ENCODE measurements at places on chromosomes 16 and 17.
A peak's percentile ranks its signal among the peaks of the same experiment; 100 is the strongest.

- no peak for DNase-seq
Measured at GRCh38 chr16:23072084-23072599, 77.1 kb downstream of the USP31 start.

DNA sequence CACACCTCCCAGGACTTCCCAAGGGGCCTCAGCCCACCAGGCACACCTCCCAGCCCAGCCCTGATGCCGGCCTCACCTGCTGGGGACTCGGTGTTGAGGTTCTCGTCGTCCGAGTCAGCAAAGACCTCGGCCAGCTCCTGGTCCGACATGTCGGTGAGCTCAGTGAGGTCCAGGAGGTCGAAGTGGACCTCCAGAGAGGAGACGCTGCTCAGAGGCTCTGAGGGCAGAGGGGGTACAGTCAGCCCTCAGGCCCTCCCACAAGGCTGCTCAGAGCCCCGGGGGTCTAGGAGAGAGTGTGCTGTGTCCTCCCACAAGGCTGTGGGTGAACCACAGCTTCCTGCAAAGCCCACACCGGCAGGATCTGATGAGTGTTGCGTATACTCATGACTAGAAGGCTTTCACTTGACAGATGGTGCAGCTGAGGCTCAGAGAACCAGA lies 10.5 kb downstream of the DBNDD1 start:
- DNase-seq = no peak

GRCh38 chr17:67080804-67081203 lies 36.5 kb downstream of the CACNG1 start:
- no peak for DNase-seq

- no peak for DNase-seq
Measured at GRCh38 chr17:60086818-60087591, 8.3 kb upstream of the HEATR6 start.

DNA sequence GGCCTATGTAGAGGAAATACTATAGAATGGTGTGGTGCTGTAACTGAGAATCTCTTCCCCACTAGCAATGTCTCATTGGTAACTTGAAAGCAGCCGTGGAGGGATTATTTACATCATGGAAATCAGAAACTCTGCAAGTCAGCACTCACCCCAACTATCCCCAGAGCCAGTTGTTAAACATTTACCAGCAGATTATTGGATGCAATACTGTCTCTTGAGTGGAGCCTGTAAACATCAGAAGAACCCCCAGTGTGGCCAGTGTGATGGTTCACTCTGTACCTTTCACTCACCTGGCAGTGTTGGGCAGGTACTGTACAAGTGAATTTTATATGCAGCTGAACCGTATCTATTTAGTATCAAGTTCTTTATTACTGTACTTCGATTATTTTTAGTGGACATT lies 299.8 kb upstream of the SALL1 start:
- no peak for DNase-seq

DNA sequence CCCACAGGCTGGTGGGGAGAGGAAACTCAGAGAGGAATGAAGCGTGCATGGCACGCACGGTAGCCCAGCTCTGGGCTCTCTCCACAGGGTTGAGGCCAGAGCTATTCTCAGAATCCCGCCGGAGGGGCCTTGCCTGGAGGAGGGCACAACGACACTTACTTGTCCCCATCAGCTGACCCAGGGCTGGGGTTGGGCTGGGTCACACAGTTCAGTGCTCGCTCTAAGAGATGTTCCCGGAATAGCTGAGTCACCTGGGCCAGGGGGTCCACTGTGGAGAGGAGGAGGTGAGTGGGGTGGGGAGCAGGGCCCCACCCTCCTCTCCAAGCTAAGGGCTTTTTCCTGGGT lies 21.8 kb downstream of the SREBF1 start:
- no peak for DNase-seq

- DNase-seq = peak; percentile 47
Measured at GRCh38 chr17:752620-753219, 656 bp upstream of the GEMIN4 start.

GRCh38 chr16:13672196-13672595 lies 247.8 kb upstream of the ERCC4 start:
- no peak for DNase-seq

DNA sequence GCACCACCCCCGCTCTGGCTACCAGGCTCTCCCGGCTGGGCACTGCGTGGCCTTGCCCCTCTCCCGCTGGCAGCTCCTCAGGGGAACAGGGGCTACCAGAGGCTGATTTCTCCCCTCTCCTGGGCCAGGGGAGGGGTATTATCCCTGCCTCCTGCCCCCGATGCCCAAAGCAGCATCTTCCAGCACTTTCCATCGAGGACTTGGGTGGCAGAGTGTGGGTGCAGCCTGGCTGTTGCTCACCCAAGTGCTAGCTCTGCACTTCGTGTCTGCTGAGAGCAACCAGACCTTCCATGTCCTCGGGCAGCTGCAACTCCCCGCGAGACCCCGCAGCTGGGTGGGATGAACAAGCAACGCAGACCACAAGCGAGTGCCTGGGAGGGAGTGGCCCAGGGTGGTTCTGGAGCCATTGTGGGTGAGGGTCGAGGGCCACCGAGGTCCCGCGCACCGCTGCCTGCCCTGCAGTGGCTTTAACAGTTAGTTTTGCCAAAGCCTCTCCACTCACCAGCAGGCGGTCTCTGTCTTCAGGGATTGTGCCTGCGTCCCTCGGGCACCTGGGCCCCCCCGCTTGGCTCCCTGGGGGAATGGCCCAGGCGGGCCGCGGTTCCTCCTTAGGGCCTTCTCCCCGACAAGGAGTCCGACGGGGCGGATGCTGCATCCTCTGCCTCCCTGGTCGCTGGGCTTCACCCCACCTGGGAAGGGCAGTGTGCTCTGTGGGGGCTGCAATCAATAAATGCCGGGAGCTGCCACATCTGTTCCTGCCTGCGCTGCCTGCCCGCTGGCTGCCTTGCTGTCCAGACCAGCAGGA lies 8.4 kb downstream of the SLC25A10 start:
- no peak for DNase-seq

DNA sequence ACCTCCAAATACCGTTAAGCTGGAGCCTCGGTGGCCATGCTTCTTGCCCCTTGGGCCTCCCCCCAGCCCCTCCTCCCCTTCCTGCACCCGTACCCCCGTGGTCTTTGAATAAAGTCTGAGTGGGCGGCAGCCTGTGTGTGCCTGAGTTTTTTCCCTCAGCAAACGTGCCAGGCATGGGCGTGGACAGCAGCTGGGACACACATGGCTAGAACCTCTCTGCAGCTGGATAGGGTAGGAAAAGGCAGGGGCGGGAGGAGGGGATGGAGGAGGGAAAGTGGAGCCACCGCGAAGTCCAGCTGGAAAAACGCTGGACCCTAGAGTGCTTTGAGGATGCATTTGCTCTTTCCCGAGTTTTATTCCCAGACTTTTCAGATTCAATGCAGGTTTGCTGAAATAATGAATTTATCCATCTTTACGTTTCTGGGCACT lies 928 bp downstream of the HBA1 start:
- DNase-seq = no peak

DNA sequence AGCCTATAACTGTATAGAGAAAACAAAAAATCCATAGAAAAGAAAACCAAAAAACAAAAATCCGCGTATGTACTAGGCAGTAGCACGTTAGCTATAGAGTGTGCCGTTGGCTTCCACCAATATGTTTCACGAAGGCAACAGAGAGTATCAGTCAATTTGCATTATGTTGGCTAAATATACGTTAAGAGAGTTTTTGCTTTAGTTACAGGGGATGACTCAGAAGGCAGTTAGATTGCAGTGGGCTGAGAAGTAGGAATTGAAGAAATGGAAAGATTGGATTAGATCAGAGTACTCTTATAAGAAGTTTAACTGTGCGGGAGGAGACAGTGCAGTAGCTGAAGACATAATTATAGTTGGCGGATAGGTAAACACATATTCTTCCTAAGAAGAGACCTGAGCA lies 911 bp upstream of the NACA2 start:
- no peak for DNase-seq

GRCh38 chr16:4869147-4869805 lies 22.0 kb downstream of the UBN1 start:
- DNase-seq = no peak

DNA sequence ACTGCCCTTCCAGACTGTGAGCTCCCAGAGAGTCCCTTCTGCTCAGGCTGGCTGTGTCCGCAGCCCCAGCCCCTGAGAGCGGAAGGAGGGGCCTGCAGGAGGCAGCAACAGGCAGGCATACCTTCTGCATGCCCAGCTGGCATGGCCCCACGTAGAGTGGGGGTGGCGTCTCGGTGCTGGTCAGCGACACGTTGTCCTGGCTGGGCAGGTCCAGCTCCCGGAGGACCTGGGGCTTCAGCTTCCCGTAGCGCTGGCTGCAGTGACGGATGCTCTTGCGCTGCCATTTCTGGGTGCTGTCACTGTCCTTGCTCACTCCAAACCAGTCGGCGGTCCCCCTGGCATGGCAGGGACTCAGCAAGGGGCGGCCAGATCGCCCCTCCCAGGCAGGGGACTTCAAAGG lies 9.0 kb downstream of the RHBDF1 start:
- no peak for DNase-seq
